ENCODE measurements at places on chromosomes 12 and 14.

DNA sequence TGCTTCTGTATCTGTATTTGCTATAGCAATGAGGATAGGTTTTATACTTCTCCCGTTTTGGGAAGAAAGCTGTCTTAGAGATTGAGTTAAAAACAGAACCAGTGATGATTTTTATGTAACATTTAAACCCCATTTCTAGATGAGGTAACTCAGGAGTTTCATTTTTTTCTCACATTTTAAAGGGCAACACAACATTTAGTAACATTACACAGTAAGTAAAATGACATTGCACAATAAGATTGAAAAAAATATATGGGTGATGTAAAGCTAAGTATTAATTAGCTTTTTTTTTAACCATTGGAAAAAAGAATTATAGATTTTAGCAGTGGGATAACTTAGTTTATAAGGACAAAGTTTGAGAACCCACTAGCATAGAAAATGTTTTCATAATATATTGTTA, 25.2 kb upstream of the SCFD1 start:
- no peak for DNase-seq

DNA sequence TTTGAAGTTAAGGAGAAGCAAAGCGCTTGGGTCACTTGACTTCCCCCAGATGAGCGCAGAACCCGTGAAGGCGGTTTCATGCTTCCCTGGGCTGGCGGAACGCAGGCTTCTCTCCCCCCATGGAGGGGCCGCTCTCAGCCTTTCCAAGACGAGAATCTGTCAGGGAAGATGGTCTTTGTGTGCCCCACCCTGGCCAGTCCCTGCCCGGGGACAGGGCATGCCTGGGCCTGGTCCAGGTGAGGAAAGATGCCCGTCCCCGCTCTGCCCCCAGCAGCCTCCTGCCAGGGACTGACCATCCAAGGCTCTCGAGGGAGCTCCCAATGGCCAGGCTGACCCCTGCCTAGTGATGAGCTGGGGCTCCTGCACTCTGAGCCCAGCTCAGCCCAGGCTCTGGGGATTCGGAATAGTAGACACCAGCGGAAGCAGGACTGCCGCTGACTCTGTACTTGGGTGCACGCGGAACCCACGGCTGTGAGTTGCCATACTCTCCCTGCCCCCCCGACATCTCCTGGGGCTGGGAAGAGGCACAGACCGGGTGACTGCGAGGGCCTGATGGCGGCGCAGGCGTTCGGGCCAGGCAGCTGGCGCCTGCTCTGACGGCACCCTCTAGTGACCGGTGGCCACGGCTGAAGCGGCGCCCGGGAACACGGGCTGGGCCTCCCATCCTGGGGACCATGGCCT, 142.2 kb upstream of the FKBP4 start:
- DNase-seq: no peak

DNA sequence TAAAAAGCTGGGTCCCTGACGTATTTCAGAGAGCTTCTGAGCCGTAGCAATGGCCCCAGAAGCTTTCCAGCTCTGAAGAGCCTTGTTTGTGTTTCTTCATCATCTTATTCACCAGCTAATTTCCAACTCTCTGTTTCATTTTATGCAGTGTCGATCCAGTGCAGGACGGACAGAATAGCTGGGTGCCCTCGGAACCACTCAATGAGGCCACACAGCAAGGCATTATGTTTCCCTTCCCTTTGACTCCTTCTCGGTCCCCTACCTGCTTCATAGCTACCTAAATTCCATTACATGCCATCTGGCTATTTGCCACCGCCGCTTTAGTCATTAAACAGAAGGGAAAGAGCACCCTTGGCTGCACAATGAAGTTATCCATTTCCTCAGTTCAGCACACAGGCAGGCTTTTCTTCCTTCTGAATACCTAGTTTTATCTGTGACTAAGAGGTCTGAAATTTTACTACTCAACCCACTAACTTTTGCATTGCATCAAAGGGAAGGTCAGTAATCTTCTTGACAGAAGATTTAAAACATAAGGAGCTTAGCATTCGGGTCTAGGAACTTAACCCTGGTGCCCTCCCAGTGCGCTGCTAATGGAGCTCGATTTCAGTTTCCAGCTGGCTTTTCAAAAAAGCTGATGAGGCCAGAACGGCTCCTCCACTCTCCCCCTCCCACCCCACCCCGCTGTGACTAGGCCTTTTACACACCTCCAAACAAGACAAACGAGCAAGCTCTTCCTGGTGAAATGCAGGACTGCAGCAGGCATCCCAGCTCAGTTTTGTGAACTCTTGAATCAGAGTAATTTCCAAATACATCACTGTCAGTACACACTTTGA, 176.8 kb downstream of the GXYLT1 start:
- no peak for DNase-seq

DNA sequence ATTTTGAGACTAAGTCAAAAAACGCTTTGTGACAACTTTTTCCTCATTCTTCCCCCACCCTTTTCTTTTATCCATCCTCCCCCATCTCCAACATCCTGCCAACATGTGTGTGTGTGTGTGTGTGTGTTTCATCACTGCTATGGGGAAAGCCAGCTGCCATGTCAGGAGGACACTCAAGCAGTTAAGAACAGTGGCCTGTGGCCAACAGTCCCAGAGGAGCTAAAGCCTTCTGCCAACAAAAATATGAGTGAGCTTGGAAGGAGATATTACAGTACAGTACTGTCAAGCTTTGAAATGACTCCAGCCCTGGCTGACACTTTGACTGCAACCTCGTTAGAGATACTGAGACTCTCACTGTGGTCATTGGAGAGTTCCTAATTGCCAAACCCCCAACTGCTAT, 5.0 kb upstream of the CSRP2 start:
- no peak for DNase-seq

DNA sequence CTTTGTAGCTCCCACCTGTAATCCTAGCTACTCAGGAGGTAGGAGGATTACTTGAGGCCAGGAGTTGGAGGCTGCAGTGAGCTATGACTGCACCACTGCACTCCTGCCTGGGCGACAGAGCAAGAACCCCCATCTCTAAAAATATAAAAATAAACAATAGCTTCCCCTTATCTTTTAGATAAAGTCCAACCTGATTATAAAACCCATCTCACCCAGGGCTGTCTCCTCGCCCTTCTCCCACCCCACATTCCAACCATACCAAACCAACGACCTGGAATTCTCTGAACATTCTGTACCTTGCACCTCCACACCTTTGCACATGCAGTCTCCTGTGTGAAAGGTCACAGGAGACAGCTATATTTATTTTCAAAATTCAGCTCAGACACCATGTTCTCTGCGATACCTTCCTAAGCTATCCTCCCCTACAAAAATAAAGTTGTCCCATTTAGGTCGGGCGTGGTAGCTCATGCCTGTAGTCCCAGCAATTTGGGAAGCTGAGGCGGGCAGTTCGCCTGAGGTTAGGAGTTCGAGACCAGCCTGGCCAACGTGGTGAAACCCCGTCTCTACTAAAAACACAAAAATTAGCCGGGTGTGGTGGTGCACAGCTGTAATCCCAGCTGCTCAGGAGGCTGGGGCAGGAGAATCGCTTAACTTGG, 7.7 kb downstream of the SLC7A7 start:
- DNase-seq: no peak

DNA sequence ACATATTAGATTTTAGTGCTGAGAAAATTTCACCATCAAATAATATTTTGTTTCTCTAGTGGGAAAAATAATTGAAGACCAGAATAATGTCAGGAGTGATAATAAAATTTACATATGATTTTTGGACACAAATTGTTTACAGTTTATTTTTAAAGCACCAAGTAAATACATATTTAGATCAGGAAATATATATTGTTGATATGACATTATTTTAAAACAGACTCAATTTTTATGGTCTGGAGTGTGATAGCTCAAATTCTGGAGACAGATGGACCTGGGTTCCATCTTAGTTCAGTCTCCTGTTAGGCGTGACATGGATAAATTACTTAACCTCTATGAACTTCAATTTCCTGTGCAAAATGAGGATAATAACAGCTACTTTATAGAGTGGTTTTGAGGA, 135.4 kb downstream of the TPH2 start:
- no peak for DNase-seq

DNA sequence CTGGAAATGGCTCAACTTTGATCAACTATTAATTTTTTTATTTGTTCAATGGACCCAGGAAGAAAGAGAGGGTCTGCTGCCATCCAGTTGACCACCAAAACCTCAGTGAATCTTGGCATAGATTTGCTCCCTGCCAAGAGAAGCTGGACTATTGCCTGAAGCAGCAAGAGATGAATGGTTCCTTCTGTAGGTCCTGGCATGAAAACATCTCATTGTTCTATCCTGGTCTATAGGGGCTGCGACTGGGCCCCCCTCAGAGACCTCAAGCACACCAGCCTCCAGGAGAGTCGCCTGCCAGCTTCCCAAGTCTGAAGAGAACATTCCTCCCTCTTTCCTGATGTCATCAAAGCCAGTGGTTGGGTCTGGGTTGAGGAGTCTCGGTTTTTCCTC, 204.9 kb downstream of the TMX1 start:
- no peak for DNase-seq

DNA sequence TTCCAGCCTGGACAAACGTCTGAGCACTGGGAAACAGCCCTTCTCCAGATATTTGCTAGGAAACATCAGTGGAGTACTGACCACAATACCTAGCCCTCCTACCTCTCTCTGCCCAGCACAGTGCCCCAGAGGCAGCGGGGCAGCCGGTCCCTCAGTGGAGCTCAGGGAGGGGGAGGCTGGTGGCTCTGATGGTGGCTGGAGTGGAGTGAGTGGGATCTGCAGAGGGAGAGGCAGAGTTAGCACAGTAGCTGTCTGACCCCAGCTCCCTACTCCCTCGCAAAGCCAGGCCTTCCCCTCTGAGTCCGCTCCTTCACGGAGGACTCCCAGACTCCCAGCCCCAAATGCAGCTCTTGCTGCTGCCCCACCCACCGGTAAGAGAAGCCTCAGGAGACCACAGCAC, 30.0 kb downstream of the NCKAP5L start:
- no peak for DNase-seq

DNA sequence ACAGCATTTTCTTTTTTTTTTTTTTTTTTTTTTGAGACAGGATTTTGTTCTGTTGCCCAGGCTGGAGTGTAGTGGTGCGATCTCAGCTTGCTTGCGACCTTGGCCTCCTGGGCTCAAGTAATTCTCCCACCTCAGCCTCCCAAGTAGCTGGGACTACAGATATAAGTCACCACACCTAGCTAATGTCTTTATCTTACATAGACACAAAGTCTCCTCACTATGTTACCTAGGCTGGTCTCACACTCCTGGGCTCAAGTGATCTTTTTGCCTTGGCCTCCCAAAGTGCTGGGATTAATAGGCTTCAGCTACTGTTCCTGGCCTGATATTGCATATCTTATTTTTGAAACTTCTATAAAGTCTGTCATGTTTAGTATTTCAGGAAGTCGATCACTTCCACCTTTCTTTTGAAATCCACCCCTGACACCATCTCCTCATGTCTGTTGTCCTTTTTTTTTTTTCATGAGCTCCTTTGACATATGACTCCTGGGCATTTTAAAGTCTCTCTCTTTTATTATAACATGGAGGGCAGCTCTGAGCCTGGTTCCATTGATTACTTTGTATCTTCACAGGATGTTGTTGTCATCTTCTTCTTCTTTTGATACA, 5.9 kb upstream of the A2ML1 start:
- no peak for DNase-seq

DNA sequence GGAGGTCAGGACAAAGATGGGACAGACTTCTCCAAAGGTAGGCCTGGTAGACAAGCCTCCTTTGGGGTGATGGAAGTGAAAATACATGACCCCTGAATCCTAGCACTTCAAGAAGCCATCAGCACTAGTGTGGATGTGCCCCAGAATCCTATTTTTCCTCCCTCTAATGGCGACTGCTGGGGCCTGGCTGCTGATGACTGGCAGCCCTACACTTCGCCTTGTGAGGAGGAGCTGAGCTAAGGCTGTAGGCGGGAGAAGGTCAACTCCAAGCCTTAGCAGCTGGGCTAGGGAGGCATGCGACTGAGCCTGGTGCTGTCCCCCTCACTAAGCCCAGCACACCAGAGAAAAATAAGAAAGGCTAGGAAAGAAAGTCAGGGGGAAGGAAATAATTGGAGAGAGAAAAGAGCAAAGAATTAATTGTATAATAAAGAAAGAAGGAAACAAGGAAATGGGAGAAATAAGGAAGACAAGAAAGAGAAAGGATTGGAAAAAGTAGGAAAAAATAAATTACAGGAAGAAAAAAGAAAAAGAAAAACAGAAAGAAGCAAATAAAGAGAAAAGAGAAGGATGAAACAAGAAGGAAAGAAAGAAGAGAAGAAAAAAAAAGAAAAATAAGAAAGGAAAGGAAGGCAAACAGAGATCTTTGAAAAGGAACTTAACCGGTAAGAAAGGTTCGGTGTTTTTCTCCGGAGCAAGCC, 4.7 kb upstream of the HOXC10 start:
- DNase-seq: no peak

GRCh38 chr12:112843287-112843686, 51.7 kb downstream of the RPH3A start:
- no peak for DNase-seq

DNA sequence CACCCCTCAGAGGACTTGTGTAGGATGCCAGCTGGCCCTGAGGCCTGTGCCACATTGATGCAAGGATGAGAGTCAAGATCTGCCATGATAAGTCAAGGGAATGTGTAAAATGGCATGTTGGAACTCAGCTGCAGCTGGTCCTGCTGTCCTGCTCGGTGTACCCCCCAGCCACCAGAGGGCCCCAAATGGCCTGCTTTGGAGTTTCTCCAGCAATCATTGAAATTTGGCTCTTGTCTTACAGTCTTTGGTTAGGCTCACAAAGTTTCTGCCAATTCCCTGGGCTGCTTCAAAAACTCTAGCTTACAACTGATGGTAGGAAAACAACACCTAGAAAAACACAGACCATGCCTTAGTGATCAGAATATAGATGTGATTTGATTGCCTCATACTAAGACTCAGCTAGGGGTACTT, 76.8 kb downstream of the HSD17B6 start:
- no peak for DNase-seq

- no peak for DNase-seq
These were observed 2.7 kb downstream of the SERPINA11 start for GRCh38 chr14:94449930-94450329.

DNA sequence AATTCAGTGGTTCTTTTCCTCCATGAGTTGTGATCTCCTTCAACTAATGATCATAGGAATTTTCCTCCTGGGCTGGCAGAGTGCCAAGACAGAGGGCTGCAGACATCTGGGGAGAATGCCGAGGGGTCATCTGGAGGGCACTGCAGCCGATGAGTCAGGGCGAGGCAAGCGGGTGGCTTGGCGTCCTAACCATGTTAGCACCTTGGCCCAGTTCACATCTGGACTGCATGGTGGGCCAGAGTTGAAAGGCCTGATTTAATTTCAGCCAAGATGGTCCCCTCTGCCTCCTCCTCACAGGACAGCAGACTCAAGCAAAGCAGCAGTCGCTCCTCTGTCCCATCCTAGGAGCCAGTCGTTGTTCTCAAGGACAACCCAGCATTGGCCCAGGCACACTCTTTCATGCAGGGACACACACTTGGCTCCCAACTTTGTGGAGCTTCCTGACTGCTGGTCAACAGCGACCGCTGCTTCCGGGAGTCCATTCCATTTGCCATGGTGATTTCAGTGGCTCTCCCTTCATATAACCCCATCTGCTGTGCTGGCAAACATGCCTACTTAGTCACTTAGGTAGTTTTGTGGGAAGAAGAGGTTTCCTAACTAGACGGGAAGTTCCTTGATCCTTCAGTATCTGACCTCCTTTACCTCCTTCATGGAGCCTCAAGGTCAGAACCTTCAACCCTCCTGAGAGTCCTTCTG, 161.8 kb downstream of the TTC8 start:
- no peak for DNase-seq
